ENCODE measurements at places on chromosomes 12 and 14. TPM values are rescaled to one million over a fixed set of nuclear protein-coding genes. Genes with fewer than 3 reads are reported as not detected.

The SRRM4 gene
- not detected for total RNA-seq

The CCDC184 gene
- total RNA-seq, result 5.3 TPM

The EML5 gene
- 5.5 TPM for total RNA-seq

The NOS1 gene
- not detected for total RNA-seq

The HOXC13 gene
- not detected for total RNA-seq

The PDE3A gene
- total RNA-seq, result 0.09 TPM

The PLBD1 gene
- total RNA-seq, result 0.19 TPM

The TRHDE gene
- not detected for total RNA-seq

The ING4 gene
- 40.9 TPM for total RNA-seq

DNA sequence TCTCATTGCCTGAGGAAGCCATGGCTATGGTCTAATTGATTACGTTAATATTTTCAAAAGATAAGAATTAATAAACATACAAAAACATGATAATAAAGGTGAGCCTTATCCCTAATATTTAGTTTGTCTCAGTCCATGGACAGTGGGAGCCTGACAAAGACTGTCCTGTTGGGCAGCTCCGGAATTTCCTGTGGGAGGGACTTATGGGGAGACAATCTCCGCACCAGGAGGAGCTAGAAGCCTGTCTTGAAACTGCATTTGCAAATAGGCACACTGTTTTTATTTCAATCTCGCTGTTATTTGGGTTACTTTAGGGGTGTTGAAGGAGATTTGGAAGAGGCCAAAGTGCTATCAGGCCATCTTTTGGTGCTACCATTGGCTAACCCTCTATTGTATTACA is 50.8 kb upstream of the ZDHHC17 start:
- DNase-seq, result no peak
- no peaks in the 10 kb centered on the region for H3K36me3 ChIP-seq
- no peaks in the 10 kb centered on the region for H3K27me3 ChIP-seq
- H3K4me1 ChIP-seq, result no peaks in the 10 kb centered on the region

DNA sequence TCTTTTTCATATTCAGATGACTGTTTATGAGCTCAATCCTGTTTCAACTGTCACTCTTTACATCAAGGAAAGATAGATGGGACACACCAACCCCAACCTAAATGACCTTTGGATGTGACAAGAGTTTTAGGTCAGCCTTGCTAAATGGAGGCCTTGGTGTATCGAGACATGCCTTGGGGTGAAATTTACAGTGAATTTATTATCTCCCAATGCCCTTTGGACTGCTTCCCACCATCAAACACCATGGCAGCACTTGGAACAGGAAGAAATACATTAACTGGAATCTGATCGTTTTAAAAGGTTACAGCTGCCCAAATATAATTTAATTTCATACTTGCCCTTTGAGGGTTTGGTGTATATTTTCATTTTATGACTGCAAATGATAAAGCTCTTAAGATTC is 327.6 kb downstream of the SOX5 start:
- no peak for DNase-seq
- H3K4me3 ChIP-seq, result no peak overlapping the region
- H3K4me1 ChIP-seq, result no peaks in the 10 kb centered on the region
- H3K36me3 ChIP-seq, result no peaks in the 10 kb centered on the region
- no peaks in the 10 kb centered on the region for H3K27me3 ChIP-seq

GRCh38 chr12:92233346-92234015 is 87.8 kb upstream of the BTG1 start:
- H3K4me1 ChIP-seq, result peaks cover 20% of the 10 kb centered on the region
- H3K36me3 ChIP-seq, result no peaks in the 10 kb centered on the region
- no peak overlapping the region for H3K4me3 ChIP-seq
- no peak for DNase-seq
- H3K27me3 ChIP-seq, result no peaks in the 10 kb centered on the region
- H3K27ac ChIP-seq, result no peak overlapping the region

DNA sequence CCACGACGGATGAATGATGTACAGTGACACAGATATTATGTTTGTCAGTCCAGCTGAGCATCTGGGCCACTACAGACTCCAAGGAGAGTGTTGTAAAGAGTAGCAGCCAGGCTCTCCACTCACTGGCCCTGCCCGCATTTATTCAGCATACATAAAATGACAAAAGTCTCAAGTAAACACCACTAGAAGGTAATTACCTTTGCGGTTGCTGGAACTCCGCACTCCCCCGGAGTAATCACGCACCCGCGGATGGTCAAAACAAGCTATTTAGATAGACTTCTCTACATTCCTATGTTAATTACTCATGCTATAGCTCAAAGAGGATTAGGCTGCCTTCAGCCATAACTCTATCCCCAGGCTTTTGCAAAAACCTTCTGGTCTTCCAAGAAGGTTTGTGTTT is 18.8 kb upstream of the STRAP start:
- no peaks in the 10 kb centered on the region for H3K27me3 ChIP-seq
- no peak for DNase-seq
- H3K27ac ChIP-seq, result no peak overlapping the region
- no peak overlapping the region for H3K4me3 ChIP-seq
- no peaks in the 10 kb centered on the region for H3K36me3 ChIP-seq
- peaks cover 2% of the 10 kb centered on the region for H3K4me1 ChIP-seq

GRCh38 chr14:21199611-21200560 is 44.0 kb upstream of the OR5AU1 start:
- no peaks in the 10 kb centered on the region for H3K27me3 ChIP-seq
- H3K27ac ChIP-seq, result no peak overlapping the region
- H3K4me3 ChIP-seq, result no peak overlapping the region
- no peaks in the 10 kb centered on the region for H3K36me3 ChIP-seq
- no peak for DNase-seq

DNA sequence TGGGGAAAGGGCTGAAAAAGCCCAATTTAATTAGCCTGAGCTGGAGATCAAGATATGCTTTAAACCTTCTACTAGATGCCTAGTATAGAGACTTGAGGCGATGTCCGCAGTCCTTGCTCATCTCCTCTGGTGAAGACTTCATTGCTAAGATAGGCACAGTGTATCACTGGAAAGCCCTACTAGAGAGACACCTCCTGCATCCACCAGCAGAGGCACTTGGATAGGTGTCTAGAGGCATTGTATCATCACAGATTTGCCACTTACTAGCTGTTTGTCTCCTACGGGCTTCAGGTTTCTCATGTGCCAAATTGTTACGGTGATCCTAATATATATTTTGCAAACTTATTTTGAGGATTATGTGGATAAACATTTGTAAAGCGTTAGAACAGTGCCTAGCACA is 1048.5 kb downstream of the GALC start:
- H3K27me3 ChIP-seq, result no peaks in the 10 kb centered on the region
- no peak for DNase-seq
- no peaks in the 10 kb centered on the region for H3K4me1 ChIP-seq

- peaks cover 62% of the 10 kb centered on the region for H3K27me3 ChIP-seq
- no peak overlapping the region for H3K4me3 ChIP-seq
- H3K36me3 ChIP-seq, result no peaks in the 10 kb centered on the region
- no peak overlapping the region for H3K27ac ChIP-seq
- DNase-seq, result no peak
Measured at GRCh38 chr12:52314511-52314910, 6.7 kb downstream of the KRT83 start.

DNA sequence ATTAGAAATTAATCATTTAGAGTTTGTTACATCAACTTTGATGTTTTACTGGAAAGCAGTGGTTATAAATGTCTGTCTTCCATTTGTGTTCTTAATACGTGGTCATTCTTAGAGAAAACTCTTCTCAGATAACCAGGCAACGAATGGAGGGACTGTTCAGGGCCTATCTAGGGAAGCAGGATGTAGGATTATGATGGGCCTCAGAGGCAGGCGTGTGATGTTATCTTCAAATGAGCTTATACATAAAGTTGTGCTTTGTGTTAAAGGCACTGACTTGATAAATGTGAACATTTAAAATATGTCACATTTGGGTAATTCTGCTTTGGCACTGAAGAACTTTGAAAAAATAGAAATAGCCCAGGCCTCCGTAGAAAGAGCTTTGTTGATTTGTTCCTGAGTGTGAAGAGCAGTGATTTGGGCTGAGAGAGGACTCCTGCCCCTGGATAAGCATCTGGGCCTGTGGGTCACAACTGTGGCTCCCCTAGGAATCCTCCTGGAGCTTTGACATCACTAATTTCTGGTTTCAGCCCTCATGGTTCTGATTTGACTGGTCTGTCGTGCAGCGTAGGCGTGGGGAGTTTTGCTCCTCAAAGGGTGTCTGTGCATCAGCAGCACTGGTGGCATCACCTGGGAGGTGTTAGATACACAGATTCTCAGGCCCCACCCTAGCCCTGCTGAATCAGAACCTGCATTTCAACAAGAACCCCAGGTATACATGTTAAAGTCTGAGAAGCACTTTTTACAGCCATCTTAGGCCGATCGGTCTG is 55.4 kb downstream of the SAMD4A start:
- DNase-seq, result no peak
- peaks cover 9% of the 10 kb centered on the region for H3K4me1 ChIP-seq
- H3K27ac ChIP-seq, result no peak overlapping the region
- H3K4me3 ChIP-seq, result no peak overlapping the region
- H3K27me3 ChIP-seq, result no peaks in the 10 kb centered on the region

DNA sequence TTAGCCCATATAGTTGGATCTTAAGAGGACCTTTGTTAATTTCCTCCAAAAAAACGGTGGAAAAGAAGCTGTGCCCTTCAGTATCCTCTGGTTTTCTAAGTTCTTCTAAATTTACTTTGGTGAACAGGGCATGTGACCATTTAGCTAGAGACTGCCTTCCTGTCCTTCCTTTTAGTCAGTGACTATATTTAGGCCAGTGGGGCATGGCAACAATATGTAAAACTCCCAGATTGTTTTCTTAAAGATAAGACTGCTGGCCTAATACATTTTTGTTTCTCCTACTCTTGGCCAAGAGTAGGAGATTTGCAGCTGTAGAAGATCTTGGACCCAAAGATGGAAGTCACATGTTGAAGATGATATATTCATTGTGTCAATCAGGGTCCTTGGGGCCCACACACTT is 325.1 kb upstream of the DCN start:
- no peak for DNase-seq
- no peaks in the 10 kb centered on the region for H3K36me3 ChIP-seq
- no peak overlapping the region for H3K27ac ChIP-seq
- no peaks in the 10 kb centered on the region for H3K27me3 ChIP-seq
- no peaks in the 10 kb centered on the region for H3K4me1 ChIP-seq

DNA sequence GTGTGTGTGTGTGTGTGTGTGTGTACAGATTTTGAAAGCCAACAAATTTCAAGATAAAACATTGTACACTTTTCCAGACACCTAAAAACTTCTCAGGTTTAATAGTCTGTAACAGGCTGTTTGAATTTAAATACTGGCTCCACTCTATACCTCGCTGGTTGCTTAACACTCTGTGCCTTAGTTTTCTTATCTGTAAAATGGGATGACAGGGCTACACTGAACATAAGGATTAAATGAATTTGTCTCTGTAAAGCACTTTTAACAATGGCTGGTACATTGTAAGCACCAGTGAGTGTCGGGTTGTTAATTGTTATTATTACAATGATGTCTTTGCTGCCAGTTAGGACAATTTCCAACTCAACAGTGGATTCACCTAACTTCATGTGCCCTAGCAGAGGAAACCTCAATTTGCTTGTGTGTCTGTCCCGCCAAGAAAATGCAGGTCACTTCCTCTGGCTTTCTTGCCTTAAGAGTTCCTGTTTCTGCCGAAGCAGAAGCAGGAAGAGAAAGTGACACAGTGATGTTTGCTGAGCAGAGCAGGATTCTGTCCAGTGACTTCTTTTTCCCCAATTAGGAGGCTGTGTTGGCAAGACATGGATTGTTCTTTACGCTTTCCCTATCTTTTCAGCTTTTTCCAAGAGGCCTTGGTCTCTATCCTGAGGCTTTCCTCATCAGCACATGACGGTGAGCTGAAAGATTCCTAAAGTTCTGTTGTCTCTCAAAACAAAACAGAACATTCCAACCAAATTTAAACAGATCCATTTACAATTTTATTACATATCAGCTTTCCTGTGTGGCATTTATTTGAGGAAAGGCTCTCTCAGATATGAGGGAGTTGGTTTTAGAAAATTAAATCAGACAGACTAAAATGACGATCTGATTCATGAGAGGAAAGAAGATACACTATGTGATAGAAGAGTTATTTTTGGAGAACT is 154.1 kb upstream of the ATP2B1 start:
- peak overlapping the region; percentile 96 for H3K27ac ChIP-seq
- DNase-seq, result peak; percentile 24
- no peaks in the 10 kb centered on the region for H3K27me3 ChIP-seq
- peaks cover 33% of the 10 kb centered on the region for H3K4me1 ChIP-seq
- H3K36me3 ChIP-seq, result no peaks in the 10 kb centered on the region
- peak overlapping the region; percentile 35 for H3K4me3 ChIP-seq

DNA sequence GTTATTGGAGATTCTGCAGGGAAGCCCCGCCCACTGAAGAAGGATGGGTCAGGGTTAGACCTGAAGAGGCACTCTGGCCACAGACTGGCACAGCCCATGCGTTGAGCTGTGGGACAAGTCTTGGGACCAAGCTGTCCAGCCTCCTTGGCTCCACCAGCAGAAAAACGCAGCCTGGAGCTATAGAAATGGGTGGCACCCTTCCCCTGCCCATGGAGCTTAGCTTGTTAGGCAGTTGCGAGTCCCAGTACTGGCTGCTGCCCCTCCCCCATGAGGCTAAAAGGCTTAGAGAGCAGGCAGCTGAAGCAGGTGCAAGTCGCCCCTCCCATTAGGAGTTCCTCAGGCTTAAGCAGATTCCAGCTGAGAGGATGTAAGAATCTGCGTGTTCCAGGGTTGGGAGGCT is 1124.0 kb upstream of the TMEM132C start:
- H3K27ac ChIP-seq, result no peak overlapping the region
- H3K4me1 ChIP-seq, result no peaks in the 10 kb centered on the region
- peaks cover 21% of the 10 kb centered on the region for H3K27me3 ChIP-seq
- no peak overlapping the region for H3K4me3 ChIP-seq

DNA sequence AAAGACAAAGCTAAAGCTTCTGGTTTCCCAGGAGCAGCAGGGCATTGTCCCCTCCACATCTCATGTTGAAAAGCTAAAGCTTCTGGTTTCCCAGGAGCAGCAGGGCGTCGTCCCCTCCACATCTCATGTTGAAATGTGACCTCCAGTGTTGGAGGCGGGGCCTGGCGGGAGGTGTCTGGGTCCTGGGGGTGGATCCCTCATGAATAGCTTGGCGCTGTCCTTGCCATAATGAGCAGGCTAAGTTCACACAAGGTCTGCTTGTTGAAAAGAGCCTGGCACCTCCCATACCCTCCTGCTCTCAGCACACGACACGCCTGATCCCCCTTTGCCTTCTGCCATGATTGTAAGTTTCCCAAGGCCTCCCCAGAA is 123.7 kb downstream of the PIWIL1 start:
- H3K4me1 ChIP-seq, result no peaks in the 10 kb centered on the region
- no peaks in the 10 kb centered on the region for H3K27me3 ChIP-seq
- no peak for DNase-seq
- H3K4me3 ChIP-seq, result no peak overlapping the region

DNA sequence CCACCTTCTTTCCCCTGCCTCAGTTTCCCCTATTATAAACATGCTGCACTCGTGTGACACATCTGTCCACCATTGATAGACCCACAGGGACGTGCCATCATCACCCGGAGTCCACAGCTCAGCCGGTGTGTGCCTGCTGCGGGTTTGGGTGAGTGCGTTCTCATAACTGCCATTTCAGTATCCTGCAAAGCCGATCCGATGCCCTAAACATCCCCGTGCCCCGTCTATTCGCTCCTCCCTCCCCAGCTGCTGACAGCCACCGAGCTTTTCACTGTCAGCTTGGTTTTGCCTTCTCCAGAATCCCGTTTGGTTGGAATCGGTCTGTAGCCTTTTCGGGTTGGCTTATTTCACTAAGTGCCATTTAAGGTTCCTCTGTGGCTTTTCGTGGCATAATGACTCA is 3.9 kb downstream of the LRCOL1 start:
- no peak overlapping the region for H3K4me3 ChIP-seq
- H3K4me1 ChIP-seq, result no peaks in the 10 kb centered on the region
- peaks cover 10% of the 10 kb centered on the region for H3K27me3 ChIP-seq
- H3K27ac ChIP-seq, result no peak overlapping the region
